ENCODE measurements at places on chromosomes 1 and 21. TPM values are rescaled to one million over a fixed set of nuclear protein-coding genes. Genes with fewer than 3 reads are reported as not detected.

- DNase-seq, result no peak
Measured at GRCh38 chr1:211566431-211567025, 12.4 kb downstream of the SLC30A1 start.

GRCh38 chr1:170663404-170664092 is 383 bp upstream of the PRRX1 start:
- DNase-seq, result no peak

DNA sequence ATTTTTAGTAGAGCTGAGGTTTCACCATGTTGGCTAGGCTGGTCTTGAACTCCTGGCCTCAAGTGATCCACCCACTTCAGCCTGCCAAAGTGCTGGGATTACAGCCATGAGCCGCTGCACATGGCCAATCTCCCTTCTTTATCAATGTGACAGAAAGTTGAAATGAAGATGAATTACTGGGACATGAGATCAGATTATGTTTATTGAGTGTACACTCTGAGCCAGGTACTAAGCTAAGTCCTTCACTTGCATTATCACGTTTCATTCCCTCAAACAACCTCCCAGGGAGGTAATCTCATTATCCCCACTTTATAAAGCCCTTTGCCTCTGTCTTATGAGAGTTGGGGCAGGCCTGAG is 6.3 kb upstream of the CHI3L2 start:
- no peak for DNase-seq

DNA sequence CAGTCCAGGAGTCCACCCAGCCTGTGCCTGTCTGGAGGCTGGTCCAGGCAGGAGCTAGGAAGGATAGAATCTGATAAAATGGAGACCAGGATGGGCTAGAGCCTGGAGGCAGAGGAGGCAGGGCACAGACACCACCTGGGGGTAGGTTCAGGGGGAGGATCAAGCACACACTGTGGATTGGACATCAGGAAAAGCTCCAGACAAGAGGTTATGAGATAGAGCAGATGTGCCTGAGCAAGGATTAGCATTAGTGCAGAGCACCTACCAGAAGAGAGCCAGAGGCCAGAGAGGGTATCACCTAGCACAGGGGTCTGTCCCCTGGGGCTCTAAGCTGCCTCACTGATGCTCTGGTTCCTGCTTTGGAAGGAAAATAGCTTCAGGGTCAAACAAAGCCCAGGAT is 216.7 kb upstream of the ZC3H12A start:
- DNase-seq, result no peak

DNA sequence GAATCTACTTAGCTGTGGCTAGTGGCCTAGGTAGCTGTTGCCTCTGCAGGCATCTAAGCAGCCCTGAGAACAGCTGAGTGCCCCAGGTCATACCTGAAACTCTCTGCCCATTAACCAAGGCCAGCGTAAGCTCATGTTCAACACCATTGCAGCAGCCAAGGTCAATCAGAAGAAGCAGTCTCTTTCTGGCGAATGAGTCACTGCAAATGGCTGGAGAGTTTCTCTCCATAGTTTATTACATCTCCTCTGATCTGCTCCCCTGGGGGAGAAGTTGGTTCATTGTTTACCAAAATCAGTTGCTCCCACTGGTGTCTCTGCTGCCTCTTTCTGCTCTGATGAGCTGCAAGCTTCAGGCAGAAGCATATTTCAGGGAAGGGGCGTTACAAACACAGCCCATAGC is 6.9 kb upstream of the BCL9 start:
- no peak for DNase-seq

Gene CDA
- polyA plus RNA-seq, result 2.8 TPM

- DNase-seq, result no peak
Measured at GRCh38 chr21:24824209-24824608, 783.1 kb downstream of the MRPL39 start.

DNA sequence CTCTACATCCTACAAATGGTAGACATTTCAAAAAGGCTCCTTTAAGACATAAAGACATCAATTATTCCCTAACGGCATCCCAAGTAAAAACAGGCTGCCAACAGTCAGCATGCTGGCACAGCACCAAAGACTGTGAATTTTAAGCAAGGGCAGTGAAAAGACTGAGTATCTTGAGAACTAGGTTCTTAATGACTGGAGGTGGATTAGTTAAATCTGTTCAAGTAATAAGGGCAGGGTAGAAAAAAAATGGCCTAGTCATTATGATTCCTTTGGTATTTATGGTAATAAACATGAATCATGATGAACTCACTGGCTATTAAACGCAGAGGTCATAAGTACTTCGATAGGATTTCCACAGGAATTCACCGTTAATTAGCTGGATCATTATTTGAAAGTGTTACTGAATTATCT is 75.2 kb downstream of the KIFAP3 start:
- peak; percentile 10 for DNase-seq

Gene NCF2
- 0.43 TPM for polyA plus RNA-seq

GRCh38 chr21:42939582-42940413 is 14.4 kb upstream of the ERVH48-1 start:
- peak; percentile 91 for DNase-seq

- no peak for DNase-seq
Measured at GRCh38 chr1:6730880-6731279, 29.3 kb upstream of the DNAJC11 start.

DNA sequence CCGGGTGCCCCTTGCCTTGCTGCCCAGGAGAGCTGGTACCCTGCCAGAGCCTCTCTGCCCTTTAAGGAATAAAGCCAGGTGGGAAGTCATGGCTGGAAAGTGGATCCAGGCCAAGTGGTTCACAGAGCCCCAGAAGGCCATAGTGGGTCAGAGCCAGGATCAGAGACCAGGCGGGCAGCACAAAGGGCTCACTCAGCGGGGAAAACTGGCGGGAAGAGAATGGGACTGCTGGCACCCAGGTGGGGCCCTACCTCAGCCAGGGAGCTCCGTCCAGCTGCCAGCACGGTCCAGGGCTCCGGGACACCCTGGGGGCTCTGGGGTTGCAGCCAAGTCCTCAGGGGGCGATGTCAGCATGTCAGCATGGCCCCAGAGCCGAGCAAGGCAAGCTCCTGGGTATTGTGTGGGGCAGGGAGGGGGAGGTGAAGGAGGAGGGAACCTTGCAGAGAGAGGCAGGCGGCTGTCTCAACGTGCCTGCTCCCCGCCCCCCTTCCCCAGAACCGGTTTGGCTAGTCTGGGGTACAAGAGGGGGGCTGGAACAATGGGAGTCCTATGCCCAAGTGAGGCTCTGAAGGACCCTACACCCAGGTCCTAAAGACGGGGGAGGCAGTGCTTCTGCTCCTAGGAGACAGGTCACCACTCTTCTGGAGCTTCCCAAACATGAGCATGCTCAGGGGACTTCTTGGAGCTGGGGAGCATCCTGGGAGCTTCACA is at the start of gene ARHGEF19:
TSS of gene ARHGEF19 (minus strand) at position 402 of the 711 bp plus-strand sequence. CDS start 3,598 bp downstream, outside the sequence.
- DNase-seq, result no peak

GRCh38 chr1:221723848-221724236 is 18.0 kb downstream of the DUSP10 start:
- no peak for DNase-seq

Gene PGBD5
- 1.0 TPM for polyA plus RNA-seq

DNA sequence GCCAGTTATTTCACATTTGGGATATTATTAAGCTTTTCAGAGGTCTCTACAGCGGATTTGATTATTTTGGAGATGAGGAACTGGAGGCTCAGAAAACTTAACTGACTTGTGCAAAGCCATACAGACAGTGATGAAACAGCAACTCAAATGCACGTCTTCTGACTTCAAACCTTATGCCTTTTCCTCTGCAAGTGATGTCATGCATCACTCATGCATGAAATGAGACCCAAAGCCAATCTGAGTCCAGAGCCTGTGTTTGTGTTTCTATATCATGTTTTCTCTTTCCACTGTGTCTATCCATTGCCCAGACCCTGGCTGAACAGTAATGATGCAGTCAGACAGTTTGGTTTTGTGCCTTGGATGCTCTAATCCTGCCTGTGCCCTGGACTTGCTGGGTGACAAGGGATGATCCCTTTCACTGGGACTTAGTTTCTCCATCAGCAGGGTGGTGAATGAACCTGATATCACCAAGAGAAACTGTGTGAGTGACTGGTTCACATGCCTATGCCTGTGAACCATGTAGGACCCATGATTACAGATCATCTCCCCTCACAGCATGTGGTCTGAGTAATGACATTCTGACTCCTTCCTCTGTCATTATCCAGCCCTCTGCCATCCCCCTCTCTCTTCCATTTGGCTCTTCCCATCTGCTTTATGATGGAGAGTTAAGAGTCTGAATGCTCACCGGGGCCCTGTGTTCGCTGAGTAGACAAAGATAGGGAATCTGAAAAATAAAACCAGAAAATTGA is 33.4 kb downstream of the SLAMF6 start:
- DNase-seq, result no peak

- no peak for DNase-seq
Measured at GRCh38 chr1:3477241-3477995, 23.0 kb downstream of the ARHGEF16 start.

Gene S100B
- polyA plus RNA-seq, result not detected

DNA sequence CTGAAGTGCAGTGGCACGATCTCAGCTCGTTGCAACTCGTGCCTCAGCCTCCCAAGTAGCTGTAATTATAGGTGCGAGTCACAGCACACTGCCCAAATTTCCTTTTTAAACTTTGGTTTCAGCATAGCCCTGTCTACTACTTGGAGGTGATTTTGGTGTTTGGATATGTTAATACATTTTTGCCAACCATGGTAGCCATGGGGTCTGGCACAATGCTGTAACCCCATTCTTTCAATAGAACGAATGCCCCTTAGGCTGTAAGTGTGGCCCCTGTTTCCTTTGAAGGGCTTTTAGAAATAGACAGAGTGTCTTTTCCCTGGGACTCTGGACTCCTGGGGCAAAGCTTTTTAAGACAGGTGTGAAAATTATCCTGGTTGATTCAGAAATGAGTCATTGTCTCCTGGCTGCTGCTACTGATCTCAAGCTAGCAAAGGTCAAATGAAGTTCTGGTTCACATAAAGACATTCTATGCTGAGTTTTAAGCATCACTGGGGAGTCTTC is 141.1 kb upstream of the RUNX1 start:
- DNase-seq, result no peak

- DNase-seq, result no peak
Measured at GRCh38 chr1:243364330-243364729, 108.5 kb downstream of the SDCCAG8 start.

DNA sequence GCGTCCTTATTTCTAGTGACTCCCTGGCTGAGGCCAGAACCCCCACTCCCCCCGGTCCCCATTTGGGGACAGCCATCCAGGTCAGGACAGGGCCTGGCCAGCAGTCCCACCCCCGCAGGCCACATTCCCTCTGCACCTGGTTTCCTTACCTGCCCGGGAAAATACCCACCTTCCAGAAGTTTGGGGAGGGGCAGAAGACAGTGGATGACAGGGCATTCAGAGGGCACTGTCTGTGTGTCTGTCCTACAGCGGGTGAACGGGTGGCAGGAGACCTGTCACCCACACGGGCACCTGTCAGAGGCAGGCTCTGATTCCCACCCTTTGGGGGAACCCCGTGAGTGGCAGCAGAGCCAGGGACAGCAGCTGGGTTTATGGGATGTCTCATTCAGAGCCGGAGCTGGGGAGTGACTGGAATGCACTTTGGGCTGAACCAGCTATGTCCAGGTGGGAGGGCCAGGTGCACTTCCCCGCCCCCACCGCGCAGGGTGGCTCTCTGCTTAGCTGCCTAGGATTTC is 2.0 kb downstream of the ARHGEF16 start:
- no peak for DNase-seq

Gene SERPINC1
- 0.16 TPM for polyA plus RNA-seq

GRCh38 chr1:3530926-3531818 is 76.7 kb downstream of the ARHGEF16 start:
- DNase-seq, result no peak

Gene PDC
- not detected for polyA plus RNA-seq

DNA sequence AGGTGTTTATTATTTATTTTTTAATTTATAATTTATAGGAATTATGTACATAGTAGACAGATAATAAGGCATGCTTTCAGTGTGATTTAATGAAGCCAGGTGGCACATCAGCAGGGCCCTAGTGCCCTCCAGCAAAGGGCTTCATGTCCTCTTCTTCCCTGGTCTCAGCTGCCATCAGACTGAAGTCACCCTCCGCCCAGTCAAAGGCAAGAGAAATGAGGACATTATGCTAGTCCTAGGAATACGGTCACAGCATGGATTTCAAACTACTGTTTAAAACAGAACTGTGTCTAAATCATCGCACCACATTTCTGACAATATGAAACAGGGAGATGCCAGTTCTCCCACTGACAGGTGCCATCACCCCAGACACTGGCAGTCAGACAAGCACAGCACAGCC is 168.1 kb downstream of the SEC16B start:
- DNase-seq, result no peak

DNA sequence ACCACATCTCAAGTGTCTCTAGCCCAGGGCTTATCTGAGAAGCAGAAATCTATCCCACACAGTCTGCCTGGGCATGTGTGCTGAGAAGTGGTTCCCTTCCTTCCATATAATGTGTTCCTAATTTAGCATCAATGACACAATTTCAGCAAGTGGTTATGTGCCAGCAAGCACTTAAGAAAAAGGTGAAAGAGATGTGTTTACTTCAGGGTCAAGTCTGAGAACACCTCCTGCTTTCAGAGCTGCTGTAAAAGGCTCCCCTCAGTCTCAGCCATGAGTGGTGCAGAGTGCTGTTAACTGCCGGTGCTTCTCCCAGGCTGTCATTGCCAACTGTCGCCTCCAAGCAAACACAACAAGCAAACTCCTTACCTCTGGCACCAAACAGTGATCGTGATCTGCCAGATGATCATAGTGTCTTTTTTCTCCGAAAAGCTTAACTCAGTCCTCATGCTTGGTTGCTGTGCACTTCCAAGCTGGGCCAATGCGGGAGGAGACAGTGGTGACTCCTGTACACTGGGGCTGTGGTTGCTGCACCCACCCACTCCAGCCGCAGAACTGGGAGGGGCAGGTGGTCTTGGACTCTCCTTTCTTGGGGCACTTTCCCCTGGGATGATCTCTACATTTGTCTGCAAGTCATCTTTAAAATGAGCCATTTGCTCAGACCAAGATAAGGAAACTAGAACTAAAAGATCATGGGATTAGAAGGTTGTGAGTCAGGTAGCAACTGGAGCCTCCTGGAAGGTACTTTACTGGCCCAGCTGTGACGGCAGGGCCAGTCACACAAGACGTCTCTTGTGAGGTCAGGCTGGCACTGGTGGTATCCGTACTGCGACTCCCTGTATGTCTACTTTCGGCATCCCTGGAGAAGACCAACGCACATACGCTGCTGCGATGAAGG is 32.4 kb downstream of the ATP1A1 start:
- DNase-seq, result no peak

Gene HSD3B2
- polyA plus RNA-seq, result not detected

- DNase-seq, result no peak
Measured at GRCh38 chr1:210264496-210265380, 32.1 kb downstream of the SERTAD4 start.

DNA sequence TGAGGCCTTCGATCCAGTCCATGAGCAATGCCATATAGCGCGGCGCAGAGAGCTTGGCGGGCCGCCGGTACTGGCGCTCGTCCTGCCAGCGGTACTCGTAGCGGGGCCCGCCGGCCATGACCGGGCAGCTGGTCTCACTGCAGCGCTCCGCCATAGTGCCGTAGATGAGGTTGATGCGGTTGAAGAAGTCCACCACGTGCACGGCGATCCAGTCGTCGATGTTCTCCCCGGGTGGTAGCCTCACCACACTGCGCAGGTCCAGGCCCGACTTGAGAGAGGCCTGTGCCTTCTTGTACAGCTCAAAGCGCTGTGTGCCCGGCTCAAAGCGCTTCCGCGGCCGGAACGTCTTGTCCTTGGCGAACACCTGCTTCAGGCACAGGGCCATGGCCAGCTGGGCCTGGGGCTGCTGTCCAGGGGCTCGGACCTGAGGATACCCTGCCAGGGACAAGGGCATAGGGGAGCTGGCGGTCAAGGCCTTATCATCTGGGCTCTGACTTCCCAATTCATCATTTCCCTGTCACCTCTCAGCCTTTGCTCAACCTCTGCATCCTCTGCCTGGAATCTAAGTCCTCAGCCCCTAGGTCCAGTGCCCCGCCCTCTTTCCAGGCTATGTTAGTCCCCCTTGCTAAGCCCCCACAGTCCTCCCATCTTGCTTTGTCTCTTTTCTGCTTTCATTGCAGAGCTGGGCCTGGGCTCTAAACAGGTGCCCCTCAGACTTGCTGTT is 3.5 kb downstream of the MOB3C start:
- DNase-seq, result no peak
